Erythroblast (primary cell): ENCODE measurements at places on chromosomes 3 and 15.

DNA sequence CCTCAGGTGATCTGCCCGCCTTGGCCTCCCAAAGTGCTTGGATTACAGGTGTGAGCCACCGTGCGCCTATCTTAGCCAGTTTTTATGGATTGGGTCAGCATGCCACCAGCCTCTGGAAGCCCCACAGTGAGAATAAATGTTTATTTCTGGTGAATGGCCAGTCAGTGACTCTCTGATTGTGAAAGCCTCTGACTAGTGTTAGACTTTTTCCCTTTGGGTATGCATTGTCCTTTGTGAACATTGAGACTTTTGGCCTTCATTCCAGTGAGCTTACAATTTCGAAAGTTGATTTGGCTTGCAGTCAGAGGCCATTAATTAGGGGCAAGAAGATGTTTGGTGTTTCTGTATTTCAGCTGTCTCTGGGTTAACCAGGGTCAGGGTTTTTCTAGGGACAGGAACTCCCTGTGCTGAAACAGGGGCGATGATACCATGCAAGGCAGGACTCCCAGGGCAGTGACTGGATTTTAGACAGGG, 274.5 kb upstream of the C2CD4B start:
- DNase-seq, result no peak

- no peak for DNase-seq
Measured at GRCh38 chr3:146274833-146275232, 23.9 kb upstream of the PLSCR4 start.

DNA sequence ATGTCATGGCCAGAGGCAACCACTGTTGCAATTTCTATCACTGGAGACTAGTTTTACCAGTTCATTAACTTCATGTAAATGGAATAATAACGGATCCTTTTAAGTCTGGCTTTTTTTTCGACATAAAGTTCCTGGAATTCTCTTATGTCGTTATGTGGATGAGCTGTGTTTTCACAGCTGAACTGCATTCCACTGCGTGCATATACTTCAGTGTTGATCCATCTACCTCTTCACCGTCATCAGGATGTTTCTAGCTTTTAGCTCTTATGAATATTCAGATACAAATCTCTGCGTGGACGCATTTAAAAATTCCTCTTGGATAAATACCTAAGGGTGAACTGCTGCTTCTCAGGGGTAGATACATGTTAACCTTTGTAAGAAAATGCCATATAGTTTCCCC, 15.6 kb upstream of the CYFIP1 start:
- DNase-seq, result no peak

DNA sequence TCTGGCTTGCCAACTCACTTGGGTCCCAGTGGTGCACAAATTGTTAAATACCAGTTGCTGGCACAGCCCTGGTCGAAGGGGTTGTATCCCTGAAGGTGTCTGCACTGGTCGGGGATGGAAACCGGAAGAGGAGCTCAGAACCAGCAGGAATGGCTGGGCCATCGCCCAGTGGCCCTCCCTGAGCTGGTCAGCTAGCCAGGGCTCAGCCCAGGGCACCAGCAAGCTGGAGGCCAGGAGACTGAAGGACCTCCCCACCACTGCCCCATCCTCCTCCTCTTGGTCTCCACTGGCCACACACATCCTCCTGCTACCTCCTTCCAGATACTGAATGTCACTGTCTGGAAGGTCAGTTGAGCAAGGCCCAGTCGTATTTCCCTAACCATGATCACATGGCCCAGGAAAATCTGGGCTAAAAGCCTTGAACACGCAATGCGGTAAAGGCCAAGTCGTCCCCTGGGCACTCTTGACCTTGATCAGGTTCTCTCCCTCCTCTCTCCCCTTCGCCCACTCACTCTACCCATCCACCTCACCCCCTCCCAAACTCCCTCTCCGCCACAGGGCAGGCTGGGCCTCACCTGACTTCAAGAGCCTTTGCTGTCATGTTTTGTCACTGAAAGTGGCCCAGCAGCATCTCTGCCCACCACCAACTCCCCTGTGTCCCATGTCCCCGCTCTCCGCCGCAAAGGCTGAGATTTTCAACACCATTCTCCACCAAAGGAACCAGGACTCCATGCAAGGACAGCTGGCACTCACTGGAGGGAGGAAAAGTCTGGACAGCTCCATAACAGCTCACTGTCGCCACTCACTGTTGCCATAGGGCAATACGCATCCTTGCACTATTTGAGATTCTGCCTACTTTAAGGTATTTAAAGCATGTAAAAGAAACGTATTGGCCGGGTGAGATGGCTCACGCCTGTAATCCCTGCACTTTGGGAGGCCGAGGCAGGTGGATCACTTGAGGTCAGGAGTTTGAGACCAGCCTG, 12.1 kb downstream of the ZDHHC19 start:
- DNase-seq, result peak; percentile 26

- no peak for DNase-seq
Measured at GRCh38 chr15:74585191-74585590, 30.4 kb upstream of the CLK3 start.
